Stimulated activated CD8-positive, alpha-beta memory T cell treated with anti-CD3 and anti-CD28 coated beads, Interleukin-15, amount 100 ng/mL, for 24 hours (primary cell): ENCODE measurements at places on chromosomes 1 and 21.

- no peak for DNase-seq
These were observed 630 bp downstream of the MTF2 start for GRCh38 chr1:93079685-93080141.

DNA sequence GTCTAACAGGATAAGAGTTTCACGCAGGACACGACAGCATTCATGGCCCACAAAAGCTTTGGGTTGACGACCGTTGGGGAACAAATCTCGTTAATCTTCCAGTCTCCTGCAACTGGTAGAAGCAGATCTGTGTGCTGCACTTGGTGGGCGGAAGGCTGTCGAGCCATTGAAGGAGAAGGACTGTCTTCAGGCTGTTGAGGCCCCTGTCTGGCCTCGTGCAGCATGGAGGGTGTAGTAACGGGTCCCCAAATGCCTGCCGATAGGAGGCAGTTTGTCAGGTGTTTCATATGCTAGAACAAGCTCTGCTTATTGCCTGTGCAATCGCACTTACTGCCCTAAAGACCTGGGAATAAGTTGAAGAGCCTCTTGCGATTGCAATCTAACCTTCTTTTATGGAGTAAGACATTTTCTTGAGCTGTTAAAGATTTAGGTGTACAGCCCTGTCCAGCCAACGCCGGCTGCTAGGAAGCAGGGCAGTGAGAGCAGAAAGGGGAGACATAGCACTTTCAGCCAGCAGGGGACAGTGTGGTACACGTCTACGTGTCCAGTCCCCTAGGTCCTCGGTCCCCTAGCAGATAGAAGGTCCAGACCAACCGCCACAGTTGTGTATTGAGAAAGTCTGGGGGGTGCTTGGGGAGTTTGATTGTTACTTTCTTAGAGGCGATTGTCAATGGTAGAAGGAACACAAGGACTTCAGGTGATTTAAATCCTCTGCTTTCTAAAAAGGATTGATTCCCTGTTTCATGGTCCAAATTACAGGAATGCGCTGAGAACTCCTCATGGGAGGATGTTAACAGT lies 102.3 kb upstream of the TMPRSS2 start:
- DNase-seq = no peak

- DNase-seq = no peak
These were observed 123.2 kb upstream of the TNFSF4 start for GRCh38 chr1:173330149-173330951.

GRCh38 chr21:21188513-21189195 lies 190.4 kb downstream of the NCAM2 start:
- no peak for DNase-seq

GRCh38 chr1:204520834-204521709 lies 4.9 kb downstream of the MDM4 start:
- no peak for DNase-seq

DNA sequence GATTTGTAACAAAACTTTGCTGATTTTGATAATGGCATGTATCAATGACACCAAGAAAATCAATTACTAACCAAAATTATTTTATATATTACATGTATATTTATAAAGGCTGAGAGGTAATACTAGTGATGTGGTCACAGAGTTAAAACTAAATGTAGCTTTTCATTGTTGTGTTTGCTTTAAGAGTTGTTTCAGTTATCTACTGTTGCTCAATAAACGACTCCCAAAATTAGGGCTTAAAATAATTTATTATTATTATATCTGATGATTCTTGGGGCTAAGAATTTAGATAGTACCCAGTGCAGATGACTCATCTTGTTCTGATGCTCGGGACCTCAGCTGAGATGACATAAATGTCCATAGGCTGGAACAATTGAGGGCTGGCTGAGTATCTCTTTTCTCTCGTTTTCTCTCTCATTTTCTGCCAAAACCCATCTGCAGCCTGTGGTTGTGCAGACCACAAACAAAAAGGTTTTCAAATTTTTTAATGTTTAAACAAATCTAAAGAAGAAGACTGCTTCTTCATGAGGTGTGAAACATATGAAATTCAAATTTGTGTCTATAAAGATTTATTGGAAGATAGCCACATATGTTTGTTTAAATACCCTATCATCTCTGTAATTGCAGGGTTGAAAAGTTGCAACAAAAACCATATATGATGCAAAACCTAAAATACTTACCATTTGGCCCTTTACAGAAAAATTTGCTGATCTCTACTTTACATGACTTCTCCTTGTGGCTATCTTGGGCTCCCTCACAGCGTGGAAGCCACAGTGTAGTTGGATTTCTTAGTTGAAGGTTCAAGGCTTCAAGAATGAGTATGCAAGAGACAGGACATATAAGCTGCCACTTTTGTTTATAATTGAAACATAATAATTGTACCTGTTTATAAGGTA lies 14.8 kb upstream of the PTPRC start:
- no peak for DNase-seq

DNA sequence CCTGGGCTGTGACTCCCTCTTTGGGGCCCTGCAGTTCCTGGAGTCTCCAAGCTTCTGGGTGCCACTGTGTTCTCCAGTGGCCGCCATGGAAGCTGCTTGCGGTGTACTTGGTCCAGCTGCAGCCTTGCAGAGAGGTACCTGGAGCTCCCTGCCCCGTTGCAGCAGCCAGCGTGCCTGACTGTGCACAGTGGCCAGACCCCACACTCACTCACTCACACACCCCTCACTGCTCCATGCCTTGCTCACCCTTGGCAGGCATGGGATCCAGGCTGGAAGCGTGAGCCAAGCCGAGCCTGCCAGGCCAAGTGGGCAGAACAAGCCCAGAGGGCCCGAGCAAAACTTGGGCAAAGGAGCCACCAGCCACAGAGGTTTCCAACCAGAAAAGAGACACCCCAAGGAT lies 43.0 kb downstream of the MATN1 start:
- no peak for DNase-seq

DNA sequence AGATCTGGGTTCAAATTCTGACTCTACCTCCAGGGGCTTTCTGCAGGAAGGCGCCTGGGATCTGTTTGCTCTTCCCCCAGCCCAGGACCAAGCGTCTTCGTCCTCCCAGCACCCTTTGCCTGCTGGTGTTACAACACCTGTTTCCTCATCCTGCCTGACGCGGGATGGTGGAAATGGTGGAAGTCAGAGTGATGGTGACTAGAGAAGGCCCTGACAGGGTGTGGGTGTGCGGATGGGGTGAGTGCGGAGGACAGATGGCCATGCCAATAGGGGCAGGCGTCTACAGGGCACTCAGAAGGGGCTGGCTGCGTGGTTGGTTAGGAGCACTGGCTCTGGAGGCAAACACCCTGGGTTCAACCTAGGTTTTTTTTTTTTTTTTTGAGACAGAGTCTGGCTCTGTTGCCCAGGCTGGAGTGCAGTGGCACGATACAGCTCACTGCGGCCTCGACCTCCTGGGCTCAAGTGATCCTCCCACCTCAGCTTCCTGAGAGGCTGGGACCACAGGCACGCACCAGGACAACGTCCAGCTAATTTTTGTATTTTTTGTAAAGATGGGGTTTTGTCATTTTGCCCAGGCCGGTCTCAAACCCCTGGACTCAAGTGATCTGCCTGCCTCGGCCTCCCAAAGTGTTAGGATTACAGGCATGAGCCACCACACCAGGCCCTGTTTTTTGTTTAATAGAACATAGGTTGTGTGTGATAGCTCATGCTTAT lies 1.5 kb downstream of the THEMIS2 start:
- DNase-seq = no peak

- no peak for DNase-seq
These were observed 275.2 kb upstream of the C1orf105 start for GRCh38 chr1:172145231-172145651.

DNA sequence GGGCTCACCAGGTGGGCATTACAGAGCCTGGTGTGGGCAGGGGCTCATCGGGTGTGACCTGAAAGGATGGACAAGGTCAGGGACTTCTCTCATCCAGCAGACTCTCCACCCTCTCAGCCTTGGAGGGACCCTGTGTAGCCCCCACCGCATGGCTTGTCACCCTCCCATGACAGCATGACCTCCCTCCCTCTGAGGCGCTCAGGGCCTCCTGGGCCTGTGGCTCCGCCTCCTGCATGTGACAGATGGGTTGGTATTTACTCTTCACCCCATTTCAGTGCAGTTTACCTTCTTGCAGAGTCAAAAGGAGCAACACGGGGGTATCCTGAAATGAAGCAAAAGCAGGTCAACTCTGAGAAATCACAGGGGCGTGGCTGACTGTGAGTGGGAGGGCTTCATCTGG lies 298.6 kb upstream of the AJAP1 start:
- no peak for DNase-seq
